Astrocyte of the cerebellum (primary cell): ENCODE measurements at places on chromosomes 16 and 17.
A peak's percentile ranks its signal among the peaks of the same experiment; 100 is the strongest.

DNA sequence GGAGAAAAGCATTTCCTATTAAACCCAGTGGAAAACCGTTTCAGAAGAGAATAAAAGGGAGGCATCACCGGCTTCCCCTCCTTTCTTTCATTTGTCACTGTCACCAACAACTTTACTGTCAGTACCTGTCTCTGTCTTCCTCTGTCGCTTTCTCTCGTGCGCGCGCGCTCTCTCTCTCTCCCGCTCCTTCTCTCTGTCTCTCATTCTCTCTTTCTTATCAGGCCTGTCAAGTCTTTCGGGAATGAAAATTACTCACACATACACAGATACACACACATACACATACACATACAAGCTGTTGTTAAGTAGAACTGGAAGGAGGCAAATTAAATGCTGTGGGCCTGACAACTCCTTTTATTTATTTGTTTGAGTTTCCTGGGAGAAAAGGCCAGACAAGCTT is 17.6 kb downstream of the MYOCD start:
- DNase-seq, result no peak

DNA sequence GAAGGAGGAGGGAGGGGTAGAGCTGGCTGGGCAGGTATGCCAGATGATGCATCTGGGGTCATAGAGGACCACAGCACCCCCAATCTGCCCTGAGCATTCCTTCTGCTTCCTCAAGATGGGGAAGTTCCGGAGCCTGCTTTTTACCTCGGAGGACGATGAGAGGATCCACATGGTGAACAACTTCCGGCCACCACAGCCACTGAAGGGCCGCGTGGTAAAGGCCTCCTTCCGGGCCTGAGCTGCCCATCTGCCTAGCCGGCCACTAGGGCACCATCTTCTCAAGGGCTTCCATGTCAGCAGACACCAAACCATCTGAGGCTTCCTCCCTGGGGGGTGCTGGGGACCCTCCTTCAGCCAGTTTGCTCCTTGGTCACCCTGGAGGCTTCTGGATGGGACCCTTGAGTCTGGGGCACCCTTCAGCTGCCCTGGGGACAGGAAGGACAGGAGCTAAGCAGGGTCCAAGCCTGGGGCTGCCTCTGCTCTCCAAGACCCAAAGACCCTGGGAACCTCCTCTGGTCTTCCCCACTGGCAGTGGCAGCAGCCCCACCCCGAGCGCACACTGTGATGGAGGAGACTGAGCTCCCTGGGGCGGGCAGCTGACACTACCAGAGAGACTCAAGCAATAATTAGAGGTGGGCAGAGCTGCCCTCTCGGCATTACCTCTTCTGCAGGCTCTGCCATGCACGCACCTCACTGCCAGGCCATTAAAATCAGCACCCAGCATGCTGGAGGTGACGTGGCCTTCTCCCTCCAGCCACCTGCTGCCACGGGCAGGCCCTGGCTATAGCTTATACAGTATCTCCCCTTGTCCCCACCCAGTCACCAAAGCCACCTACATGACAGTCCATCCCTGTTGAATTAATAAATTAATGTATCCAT is 9.3 kb downstream of the CA7 start:
- no peak for DNase-seq

- DNase-seq, result no peak
Measured at GRCh38 chr17:79097226-79098055, 22.8 kb downstream of the ENGASE start.

DNA sequence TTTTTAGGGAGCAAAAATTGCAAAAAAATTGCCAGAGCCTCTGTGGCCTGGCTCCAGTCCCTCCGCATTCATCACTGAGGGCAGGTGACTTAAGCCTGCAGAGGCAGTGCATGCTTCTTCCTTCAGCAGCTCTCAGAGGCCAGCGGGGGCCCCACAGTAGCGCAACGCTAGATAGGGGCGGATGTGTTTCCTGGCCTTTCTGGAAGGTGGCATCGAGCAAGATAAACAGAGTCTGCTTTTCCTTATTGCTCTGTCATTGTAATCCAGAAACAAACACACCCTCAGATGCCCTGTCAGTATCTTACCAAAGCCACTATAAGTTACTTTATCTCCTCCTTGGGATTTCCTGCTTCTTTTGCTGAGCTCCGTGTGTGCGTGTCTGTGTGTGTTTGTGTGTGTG is 75.5 kb upstream of the IRX6 start:
- DNase-seq, result no peak

DNA sequence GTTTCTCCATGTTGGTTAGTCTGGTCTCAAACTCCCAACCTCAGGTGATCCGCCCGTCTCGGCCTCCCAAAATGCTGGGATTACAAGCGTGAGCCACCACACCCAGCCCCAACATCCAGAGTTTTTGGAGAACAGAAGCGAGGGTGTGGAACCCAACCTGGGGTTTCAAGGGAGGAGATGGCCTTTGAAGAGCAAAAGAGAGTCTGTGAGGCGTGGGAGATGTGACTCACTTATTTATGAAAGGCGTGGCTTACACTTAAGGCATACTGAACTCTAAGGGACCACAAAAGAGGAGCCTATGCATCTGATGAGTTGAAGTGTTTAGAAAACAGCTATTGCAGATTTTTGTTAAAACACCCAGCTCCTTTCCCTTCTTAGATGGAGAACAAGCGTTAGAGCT is 18.9 kb downstream of the ARSG start:
- DNase-seq, result no peak

- DNase-seq, result no peak
Measured at GRCh38 chr17:17886226-17886625, 49.4 kb upstream of the SREBF1 start.

- no peak for DNase-seq
Measured at GRCh38 chr17:11353601-11354000, 112.6 kb downstream of the SHISA6 start.

DNA sequence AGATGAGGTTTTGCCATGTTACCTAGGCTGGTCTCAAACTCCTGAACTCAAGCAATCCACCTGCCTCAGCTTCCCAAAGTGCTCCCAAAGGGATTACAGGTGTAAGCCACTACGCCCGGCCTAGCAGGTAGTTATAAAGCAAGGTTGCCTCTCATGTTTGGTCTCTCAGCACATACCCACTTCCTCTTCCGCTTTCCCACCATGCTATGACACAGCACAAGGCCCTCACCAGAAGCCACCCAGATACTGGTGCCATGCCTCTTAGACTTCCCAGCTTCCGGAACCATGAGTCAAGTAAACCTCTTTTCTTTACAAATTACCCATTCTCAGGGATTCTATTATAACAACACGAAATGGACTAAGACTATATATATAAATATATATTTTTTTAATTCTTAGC is 143.6 kb downstream of the COPRS start:
- no peak for DNase-seq

DNA sequence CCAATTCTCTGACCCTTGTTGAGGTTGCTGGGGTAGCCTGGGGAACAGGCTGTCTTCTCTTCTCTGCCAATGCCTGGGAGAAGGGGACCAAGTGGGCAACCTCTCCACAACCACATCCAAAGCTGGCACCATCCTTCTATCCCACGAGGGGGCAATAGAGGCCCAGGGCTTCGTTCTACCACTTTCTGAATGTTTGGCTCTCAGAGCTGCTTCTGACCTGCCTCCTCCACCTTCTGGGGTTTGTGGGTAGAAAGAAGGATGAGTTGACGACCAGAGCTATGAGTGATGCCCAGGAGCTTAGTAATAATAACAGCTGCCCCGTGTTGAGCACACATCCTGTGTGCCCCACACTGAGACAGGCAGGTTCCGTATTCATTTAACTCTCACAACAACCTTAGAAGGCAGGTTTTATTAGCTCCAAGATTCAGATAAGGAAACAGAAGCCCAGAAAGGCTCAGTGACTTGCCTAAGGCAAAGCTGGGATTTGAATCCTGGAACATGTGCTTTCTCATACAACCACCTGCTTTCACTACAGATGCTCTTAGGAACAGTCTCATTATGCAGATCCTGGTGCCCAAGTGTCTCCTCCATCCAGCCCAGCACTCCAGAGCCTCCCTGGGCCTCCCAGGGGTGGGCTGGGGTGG is 11.1 kb downstream of the TSPOAP1 start:
- DNase-seq, result peak; percentile 23

DNA sequence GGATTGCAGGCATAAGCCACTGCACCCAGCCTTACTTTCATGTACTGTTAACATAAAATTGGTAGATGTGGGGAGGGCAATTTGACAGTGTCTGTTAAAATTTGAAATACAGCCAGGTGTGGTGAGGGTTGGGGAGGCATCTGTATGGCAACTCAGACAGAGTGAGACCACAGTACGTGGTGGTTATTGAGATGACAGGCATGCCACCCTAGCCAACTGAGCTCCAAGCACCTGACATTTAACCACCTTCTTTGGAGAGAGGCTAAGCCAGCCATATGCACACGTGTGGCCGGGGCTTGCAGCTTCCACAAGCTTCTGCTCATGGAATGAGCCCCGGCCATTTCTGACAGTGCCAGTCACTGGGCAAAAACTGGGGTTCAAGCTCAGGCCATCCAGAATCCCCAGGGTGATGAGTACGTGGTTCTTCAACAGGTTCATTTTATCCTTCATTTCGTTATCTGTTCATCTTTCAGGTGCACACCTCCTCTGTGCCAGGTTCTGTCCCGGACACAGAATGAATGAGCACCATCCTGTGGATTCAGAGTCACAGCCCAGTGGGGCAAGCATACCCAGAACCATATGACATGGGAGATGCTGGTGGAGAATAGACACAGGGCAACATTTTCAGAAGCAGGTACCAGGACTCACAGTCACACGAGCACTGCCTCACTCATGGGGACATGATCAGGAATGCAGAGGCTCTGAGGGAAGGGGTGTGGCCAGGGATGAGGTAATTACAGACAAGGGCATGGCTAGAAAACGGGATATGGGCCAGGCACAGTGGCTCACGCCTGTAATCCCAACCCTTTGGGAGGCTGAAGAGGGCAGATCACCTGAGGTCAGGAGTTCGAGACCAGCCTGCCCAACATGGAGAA is 36.2 kb downstream of the C16orf82 start:
- DNase-seq, result no peak

DNA sequence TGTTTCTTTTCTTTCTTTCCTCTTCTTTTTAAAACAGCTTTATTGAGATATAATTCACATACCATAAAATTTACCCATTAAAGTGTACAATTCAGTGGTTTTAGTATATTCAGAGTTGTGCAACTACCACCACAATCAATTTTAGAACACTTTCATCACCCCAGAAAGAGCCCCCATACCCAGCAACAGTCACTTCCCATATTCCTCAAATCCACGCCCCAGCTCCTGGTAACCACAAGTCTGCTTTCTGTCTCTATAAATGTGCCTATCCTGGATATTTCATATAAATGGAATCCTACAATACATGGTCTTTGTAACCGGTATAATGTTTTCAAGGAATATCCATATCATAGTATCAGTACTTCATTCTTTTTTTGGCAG is 19.4 kb downstream of the RARA start:
- DNase-seq, result no peak

DNA sequence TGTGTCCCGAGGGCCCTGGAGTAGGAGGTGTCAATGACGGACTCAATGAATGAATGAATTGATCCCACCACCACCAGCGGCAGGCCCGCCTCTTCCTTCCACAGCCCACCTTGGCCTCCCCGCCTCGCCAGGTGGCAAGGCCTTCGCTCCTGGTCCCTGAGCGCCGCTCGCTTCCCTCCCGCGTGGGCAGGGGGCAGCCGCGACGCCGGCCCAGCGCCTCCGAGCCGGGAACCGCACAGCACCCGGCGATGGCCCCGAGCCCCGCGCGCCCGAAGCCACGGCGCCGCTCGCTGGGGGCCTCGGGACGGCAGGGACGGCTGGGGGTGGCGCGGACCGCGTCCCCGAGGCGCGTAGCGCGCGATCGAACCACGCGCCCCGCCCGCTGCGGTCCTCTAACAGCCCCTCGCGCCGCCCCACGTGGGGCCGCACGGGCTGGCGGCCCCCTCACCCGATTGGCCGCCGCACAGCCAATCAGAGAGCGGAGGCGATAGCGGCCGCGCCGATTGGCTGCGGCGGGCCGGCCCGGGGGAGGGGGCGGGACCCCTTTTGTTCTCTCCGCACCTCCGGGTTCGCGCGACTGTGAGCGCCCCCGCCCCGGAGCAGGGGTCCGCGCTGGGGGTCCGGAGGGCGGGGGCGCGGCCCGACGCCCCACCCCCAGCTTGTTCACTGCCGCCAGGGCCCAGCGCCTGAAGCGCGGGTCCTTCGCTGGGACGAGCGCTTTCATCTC is 31.4 kb downstream of the ACTG1 start:
- DNase-seq, result peak; percentile 11

DNA sequence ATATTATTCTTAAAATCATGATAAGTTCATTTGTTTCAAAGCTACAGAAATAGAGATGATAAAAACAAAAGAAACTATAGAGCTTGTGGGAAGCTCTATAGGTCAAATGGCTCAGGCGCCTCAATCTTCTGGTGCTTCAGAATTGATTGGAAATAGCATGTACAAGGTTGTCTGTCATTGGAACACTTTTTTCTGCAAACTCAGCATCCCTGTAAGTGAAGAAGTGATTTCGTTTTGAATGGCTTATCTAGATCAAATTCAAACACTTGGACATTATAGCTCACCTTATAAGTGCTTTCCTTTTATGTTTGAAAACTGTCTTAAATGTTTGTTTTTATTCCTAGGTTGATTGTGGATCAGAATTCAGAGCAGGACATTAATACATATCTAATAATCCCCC is 103.7 kb downstream of the SKAP1 start:
- DNase-seq, result no peak

DNA sequence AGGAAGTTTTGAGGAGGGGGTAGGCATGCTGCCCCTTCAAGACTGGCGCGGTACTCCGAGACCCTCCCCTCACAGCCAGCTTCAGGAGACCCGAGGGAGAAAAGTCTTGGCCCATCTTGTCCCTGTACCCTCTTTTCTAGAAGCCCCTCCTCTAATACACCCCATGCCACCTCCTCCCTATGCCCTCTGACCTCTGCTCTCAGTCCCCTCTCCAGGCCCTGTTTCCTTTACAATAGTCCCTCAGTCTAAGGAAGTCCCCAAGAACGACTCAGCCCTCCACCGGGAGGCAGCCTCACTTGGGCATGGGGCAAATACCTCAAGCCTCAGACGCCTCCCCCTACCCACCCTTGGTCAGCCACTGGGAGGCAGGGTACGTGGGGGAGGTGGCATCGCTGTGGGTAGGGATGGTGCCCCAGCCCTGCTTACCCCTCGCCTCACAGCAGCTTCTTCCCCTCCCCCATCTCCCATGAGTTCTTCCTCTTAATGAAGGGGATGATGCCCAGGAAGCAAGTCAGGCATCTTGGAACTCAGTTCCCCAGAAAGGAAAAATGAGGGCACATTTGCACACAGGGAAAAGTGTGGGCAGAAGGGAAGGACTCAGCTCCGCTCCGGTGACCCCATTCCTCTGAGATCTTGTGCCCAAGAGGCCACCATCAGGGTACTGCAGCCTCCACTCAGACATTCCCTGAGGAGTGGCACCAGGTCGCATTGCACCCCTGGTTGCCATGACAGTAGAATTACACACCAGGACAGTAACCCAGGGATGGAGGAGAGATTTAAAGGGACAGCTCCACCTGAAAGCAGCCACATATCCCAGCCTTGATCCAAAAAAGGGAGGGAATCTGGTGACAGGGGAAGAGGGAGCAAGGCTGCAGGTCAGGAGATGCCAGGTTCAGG is 6.2 kb downstream of the MPP2 start:
- no peak for DNase-seq
